ENCODE measurements at places on chromosomes 3 and 15.

DNA sequence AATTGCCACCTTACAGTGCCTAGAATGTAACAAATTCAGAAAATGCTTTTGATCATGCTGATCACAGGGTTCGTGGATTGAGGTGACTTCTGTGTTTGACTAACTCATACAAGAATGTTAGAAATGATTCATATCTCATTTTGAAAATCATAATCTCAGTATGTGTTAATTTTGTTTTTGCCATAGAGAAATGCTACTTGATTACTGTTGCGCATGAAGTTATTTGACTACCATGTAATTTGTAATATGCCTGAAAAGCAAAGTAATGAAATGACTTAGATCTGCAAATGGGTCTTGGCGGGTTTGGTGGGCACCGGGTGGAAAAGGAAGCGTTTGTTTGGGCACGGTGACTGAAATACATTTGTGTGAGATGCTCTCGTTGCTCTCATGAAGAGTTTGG is 173.6 kb upstream of the BHLHE40 start:
- no peak for DNase-seq

GRCh38 chr3:129441782-129442181 is 1.8 kb downstream of the IFT122 start:
- DNase-seq = no peak

DNA sequence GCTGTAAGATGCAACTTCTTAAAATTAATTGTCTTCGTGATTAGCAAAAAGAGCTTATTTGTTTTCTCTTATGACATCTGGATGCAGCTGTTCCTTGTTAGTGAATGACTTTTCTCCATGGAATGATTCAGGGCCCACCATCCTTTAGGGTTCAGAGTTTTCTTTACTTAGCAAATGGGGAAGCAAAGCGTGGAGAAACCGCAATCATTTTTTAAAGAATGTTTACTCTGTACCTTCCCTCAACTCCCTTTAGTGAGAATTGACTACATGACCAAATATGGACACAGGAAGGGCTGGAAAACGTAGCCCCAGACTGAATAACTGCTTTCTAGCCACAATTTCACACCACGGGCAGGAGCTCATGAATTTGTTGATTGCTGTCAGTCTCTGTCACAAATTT is 130.1 kb downstream of the EDEM1 start:
- DNase-seq = no peak

- no peak for DNase-seq
Observed at GRCh38 chr3:179446501-179446900, 4.8 kb downstream of the GNB4 start.

DNA sequence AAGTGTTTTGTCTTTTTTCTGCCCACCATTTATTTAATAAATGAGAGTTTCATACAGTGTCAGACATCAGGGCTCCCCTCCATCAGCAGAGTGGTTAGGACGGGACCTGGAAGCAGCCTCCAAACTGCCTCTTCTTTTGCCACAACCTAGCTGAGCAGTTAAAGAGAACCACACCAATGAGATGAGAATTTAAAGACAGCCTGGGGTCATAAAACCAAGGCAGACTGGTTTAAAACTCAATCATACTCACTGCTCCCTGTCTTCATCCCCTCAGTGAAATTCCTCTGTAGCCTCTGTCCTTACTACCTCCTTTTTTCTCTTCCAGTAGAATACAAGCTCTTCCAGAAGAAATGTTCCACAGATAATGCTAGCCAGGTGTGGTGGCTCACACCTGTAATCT is 78.7 kb downstream of the WWTR1 start:
- no peak for DNase-seq

DNA sequence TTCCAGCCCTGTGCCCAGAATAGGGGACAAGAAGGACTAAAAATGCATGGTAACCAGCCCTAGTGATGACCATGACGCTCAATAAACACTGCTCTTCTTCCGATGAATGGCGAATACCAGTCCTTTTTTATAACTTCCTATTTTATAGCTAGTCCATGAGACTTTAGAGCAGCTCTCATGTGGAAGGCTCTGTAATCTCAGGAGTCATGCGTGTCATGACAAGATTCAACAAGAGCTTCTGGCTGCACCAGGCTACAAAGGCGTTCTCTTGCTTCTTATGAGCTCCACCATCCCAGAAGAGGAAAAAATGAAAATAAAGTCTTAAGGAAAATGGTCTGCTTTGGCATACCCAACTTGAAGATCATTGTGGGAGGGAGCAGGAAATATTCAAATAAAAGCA is 141.0 kb downstream of the TMCO5A start:
- no peak for DNase-seq

DNA sequence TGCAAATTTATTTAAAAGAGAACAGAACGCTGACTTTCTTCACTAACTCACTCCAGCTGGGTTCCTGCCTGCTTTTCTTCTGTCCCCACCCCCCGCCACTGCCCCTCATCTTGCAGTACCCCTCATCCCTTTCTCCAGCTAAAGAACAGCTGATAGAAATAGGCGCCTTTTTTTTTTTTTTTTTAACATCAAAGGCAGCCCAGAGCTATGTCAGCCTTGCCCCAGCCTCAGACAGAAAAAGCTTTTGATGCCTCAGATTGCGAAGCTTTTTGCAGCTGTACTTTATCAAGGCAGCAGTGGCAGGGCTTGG is 1.8 kb downstream of the CADPS start:
- DNase-seq = no peak

DNA sequence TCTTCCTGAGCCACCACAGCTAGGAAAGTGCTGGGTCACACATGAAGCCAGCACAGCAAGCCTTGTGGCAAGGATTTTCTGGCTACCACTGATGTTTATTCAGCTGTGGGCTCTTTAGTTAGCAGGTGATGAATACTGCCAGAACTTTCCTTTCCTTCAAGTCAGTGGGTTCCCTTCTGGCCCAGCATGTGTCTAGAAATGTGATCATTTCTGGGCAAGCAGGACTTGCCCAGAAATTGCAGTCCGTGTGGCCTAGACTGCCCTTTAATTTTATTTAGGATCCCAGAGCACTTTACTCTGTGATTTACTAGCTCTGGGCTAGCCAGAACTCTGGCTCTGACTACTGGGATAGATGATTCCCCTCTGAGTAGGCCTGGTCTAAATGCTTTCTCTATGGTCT is 397.5 kb downstream of the ZIC4 start:
- DNase-seq = no peak

- DNase-seq = no peak
Observed at GRCh38 chr15:38745126-38745525, 180.5 kb upstream of the RASGRP1 start.

DNA sequence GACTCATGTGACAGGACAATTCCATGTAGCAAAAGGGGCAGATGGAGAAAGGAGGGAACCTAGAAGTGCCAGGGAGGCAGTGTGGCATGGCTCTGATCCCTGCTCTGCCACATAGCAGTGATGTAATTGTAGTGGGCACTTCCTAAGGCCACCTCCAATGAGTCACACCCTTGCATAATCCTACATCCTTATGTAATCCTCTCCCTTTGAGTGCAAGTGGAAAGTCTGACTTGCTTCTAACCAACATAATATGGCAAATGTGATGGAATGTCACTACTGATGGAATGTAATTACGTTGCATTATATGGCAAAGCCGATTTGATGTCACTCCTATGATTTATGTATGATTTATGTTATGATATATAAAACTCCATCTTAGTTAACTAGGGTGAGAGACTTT is 72.9 kb upstream of the ATP2C1 start:
- no peak for DNase-seq

DNA sequence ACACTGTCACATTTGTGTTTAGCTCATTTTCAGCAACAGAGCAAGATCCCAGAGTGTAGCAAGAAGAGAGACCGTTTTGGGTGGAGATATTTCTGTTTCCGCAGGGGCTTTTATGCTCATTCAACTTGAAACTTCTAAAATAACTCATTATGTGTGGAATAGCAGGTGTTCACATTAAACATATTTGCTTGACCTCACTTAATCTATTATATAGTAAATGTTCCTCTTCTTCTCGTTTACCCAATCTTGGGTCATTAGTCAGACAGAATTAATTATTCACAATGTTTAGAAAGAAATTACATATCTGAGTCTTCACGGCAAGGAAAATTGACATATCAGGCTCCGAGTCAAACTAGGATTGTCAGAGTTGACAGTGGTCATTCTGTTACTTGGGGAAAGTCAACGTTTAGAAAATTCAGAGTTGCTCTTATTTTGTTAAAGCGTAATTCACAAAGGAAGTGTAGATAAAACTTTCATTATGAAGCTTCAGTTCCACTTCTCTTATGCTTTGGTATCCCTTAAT is 222.9 kb downstream of the TPRG1 start:
- DNase-seq = no peak

DNA sequence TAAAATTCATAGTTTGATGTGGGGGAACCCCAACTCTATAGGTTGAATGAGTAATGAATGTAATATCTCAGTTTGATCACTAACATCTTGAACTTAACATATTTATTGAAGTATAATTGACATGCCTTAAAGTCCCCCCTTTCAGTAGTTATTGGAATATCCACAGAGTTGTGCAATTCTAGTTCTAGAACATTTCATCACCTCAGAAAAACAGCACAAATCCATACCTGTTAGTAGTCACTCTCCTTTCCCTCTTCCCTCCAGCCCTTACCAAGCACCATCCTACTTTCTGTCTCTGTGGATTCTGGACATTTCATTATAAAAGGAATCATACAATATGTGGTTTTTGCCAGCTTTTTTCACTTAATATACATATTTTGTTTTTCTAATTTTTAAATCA is 8.7 kb upstream of the NIT2 start:
- no peak for DNase-seq

All from activated T-cell treated with anti-CD3 and anti-CD28 coated beads, Interleukin-2, amount 50 U/mL, for 1 hour (primary cell).